Activated CD4-positive, alpha-beta T cell treated with anti-CD3 and anti-CD28 coated beads, Interleukin-2, Interleukin-4, amounts not matched to agents 100 ng/mL and 50 ng/mL, durations not matched to agents 16 hours and 8 hours (primary cell): ENCODE measurements at places on chromosomes 12 and 14.

DNA sequence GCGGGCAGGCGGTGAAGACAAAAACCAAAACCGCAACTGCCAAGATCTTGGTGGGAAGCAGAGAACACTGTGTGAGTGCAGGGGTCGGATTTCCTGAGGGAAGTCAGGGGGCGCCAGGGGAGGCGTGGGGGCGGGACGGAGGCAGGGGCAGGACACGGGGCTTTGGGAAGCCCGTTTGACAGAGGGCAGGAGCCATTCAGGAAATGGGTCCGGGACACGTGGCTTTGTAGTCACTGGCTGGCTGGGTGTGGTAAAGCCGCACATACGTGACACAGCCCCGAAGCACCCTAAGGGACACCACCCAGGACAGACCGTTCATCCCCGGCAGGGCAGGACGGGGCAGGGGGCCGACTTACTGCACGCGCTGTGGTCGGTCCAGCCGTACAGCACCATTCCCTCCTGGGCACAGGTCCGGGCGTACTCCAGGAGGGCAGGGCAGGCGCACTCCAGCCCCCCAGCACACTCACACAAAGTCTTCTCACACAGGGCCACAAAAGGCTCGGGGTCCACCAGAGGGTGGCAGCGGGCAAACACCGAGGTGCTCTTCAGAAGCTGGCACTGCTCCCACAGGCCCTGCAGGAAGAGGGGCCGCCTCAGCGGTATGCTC lies 49.4 kb downstream of the VWF start:
- DNase-seq, result peak; percentile 15

GRCh38 chr12:11650286-11651281 lies 1.1 kb downstream of the ETV6 start:
- DNase-seq, result peak; percentile 50

DNA sequence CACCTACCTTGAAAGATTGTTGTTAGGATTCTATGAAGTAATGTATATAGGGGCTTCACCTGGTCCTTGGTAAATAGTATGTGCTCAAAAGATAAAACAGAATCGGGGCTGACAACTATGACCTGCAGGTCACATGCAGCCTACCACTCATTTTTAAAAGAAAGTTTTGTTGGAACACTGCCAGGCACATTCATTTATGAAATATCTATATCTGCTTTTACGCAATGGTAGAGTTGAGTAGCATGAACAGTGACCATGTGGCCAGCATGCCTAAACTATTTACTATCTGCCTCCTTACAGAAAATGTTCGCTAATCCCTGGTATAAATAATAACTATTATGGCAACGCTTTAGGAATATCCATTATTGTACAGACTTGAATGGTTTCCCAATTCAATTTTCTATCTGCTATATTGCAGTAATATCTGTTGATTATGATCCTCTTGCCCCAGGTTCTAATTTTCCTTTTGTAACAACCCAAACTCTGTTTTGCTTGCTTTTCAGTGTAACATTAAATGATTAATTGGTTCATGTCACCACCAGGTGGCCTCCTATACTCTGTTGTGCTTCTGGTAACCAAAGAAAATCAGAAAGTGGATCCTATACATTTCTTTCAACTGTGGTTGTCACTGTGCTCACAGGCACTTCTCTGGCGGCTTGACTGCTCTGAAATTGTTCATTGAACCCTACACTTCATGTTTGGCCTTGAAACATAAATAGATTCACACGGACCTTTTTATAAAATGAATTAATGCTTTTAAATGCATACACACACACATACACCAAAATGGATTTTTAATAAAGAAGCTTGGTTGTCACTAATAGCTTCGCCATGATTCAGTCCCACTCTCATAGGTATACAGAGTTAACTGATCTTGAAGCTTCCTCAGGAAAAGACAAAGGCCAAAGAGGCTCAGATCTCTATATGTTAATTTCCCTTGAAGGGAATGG lies 227.7 kb upstream of the NPAS3 start:
- DNase-seq, result peak; percentile 37

DNA sequence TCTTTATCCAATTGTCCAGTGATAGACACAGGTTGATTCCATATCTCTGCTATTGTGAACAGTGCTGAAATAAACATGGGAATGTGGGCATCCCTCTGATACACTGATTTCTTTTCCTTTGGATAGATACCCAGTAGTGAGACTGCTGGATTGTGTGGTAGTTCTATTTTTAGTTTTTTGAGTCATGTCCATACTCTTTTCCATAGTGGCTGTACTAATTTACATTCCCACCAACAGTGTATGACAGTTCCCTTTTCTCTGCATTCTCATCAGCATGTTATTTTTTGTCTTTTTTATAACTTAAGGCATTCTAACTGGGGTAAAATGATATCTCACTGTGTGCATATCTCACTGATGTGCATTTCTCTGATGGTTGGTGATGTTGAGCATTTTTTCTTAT lies 24.8 kb upstream of the VASH1 start:
- DNase-seq, result no peak

DNA sequence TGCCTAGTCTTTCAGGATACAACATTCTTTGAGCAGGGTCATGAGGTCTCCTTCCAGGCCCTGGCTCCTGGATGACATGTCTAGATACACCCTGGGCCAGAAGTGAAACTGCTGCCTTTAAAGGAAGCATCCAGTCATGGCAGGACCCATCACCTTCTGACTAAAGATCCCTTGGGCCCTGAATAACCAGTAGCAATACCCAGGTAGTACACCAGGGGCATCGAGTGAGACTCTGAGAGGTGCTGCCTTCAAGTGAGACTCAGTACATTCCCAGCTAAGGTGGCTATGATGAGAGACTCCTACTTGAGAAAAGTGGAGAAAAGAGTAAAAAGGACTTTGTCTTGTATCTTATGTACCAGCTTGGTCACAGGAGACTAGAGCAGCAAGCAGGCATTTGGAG lies 23.5 kb downstream of the OR6C68 start:
- DNase-seq, result peak; percentile 3

GRCh38 chr12:127621366-127621765 lies 645.6 kb upstream of the TMEM132C start:
- no peak for DNase-seq

GRCh38 chr12:108043750-108044533 lies 85.1 kb upstream of the WSCD2 start:
- DNase-seq, result no peak

DNA sequence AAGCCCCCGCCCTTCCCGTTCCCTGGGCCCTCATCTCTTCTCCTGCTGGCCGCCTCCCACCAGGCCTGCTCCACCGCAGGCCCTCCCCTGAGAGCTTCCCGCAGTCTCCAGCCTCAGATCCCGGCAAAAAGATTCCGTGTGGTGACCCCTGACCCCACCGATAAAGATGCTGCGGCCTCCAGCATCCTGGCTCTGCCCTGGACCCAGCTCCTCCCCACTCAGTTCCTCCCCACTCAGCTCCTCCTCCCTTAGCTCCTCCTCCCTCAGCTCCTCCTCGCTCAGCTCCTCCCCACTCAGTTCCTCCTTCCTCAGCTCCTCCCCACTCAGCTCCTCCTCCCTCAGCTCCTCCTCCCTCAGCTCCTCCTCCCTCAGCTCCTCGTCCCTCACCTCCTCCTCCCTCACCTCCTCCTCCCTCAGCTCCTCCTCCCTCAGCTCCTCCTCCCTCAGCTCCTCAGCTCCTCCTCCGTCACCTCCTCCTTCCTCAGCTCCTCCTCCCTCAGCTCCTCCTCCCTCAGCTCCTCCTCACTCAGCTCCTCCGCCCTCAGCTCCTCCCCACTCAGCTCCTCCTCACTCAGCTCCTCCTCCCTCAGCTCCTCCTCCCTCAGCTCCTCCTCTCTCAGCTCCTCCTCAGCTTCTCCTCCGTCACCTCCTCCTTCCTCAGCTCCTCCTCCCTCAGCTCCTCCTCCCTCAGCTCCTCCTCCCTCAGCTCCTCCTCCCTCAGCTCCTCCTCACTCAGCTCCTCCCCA lies 17.0 kb downstream of the NOC4L start:
- DNase-seq, result no peak

DNA sequence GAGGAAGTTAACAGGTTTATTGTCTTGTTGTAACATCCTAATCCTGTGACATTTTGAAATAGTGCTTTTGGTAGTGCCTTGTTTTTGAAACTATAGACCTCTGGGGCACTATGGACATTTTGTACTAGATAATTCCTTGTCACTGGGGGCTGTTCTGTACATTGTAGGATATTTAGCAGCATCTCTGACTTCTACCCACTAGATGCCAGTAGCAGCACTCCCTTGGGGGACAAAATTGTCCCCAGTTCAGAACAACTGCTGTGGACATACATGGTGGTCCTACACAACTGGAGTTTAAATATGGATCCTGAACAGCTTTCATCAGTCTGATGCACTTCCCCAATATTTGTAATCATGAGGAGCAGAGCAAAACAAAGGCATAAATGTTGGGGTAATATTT lies 264.7 kb downstream of the RAD51B start:
- DNase-seq, result no peak

GRCh38 chr12:71005166-71005565 lies 84.6 kb upstream of the PTPRR start:
- no peak for DNase-seq

DNA sequence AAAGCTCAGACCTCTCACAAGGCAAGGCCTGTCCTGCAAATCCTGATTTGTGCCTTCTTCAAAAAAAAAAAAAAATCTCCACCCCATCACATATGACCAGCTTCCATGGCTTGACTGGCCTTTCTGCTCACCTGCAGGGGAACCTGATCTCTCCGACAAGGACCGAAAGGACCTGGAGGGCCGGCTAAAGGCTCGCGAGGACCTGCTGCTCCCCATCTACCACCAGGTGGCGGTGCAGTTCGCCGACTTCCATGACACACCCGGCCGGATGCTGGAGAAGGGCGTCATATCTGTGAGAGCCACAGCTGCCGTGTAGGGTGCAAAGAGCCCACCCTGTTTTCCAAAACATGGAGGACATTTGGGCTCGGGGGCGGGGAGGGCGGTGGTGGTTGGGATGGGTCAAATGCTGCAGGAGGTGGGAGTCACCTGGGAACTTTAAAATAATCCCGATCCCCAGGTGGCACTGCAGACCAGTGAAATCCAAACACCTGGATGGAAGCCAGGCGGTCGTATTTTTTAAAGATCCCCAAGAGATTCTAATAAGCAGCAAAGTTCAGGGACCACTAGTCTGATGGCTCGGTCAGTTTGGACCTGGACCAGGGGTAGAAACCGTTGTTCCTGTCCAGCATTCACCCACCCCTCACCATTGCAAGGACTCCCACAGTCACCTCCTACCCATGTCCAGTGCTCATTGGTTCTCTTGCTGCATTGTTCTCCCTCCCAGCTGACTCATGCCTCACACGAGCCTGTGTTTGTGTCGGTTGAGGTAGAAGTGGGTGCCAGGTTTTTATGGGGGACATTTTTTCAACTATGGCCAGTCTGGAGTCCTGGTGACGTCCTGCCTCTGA lies 44.8 kb downstream of the FOXN4 start:
- peak; percentile 64 for DNase-seq

- no peak for DNase-seq
These were observed 307.4 kb downstream of the NUAK1 start for GRCh38 chr12:105831372-105831771.

- DNase-seq, result peak; percentile 24
These were observed 8.4 kb downstream of the PAPLN start for GRCh38 chr14:73245480-73246325.

DNA sequence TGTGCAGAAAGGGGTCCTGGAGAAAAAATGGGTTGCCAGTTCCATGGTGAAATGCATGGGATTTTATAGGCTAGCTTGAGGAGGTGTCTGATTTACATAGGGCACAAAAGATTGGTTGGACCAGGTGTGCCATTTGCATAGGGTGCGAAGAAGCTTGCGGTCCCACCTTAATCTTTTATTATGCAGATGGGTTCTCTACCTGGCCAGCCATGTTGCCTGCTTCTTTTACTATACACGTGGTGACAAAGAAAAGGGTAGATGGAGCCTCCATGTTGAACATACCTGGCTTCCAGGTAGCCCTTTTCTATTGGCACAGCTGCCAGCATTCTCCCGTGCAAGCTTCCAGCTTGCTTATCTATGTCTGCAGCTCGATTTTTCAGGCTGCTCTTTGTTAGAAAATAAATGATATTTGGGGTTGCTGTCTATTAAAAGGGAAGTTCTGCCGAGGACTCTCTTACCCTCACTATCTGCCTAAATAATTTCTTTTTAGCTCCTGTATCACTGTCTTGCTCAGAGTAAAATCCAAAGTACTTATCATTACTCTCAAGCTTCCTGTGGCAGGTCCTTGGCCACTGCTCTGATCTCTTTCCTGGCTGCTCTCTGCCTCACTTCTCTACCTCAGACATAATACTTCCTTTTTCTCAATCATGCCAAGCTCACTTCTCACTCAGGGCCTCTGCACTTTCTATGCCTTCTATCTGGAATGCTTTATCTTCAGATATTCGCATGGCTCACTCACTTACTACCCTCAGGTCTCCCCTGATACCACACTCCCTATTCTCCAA lies 216.0 kb upstream of the DAAM1 start:
- no peak for DNase-seq

GRCh38 chr12:32110942-32111341 lies 4.3 kb downstream of the BICD1 start:
- no peak for DNase-seq

DNA sequence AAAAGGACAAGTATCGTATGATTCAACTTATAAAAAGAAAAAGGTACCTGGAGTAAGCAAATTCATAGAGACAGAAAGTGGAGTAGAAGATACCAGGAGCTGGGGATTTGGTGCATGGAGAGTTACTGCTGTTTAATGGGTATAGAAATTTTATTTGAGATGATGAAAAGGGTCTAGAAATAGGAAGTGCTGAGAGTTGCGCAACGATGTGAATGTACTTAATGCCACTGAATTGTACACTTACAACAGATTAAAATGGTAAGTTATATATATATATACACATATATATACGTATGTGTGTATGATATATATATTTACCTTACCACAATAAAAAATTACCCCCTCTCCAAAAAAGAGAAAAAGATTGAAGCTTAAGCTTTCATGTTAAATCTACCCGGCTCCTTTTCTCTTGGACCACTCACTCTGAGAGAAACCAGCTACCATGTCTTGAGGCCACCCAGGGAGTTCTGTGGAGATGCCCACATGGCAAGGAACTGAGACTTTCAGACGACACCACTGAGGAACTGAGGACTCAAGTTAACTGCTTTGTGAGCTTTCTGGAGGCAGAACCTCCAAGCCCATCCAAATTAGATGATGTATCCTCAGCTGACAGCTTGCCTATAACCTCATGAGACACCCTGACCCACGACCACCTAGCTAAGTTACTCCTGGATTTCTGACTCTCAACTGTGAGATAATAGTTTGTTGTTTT lies 130.0 kb upstream of the BTG1 start:
- no peak for DNase-seq

DNA sequence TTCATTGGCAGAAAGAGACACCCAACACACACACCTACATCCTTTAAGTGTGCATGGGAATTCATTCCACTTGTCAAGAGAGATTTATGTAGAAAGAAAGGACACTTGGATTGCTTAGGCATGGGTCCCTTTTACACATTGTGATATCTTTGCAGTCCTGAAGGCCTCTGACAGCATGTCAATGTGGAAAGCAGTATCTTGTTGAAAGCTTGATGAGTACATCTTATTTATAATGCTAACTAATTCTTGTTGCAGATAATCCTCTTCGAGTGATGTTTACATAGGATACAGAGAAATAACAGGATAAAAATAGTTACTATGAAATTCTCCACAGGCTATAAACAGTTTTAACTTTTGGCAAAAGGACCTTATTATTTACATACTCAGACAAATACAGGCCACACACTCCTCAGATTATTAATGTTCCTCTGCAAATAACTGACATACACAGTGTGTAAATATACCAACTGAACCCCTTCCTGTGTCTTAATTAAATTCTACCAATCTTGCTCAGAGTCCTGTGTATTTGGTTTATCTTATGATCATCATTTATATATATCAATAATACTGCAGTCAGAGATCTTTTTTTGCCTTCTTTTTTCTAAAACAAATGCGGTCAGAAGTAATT lies 111.8 kb upstream of the DIO2 start:
- DNase-seq, result no peak

- no peak for DNase-seq
These were observed 29.3 kb downstream of the CD9 start for GRCh38 chr12:6229224-6230218.
